ENCODE measurements at places on chromosomes 7 and 10. TPM values are rescaled to one million over a fixed set of nuclear protein-coding genes. Genes with fewer than 3 reads are reported as not detected.

DNA sequence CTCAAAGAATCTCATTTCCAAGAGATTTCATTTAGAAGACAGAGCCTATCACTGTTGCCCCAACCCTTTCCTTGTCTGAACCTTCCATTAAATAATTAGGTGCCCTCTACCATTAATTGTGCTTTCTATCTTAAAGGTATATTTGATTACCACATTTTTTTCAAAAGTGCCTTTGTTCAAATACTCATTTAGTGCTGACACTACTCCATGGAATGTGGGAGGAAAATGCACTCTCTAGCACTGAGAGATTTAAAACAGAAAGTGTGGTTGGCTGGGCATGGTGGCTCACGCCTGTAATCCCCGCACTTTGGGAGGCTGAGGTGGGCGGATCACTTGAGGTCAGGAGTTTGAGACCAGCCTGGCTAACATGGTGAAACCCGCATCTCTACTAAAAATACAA, 119.8 kb downstream of the CACNA2D1 start:
- no peak for DNase-seq

THNSL1 gene
- total RNA-seq = 1.8 TPM

DNA sequence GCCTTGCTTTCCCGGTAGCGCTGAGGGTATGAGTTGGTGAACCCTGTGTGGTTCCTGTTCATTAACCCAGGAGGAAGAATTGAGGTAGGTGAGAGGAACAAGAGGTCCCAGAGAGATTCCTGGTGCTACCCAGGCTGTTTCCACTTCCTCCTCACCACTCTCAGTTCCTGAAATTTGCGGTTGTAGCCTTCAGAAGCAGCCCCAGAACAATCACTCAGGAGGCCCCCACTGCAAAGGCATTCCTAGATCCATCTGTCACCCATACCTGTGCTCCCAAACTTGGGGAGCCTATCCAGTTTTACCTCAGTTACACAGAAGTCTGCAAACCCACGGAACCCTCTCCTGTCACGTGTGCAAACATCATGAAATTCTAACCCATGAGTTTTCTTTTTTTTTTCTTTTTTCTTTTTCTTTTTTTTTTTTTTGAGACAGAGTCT, 9.0 kb upstream of the PIP4K2A start:
- DNase-seq = no peak

DNA sequence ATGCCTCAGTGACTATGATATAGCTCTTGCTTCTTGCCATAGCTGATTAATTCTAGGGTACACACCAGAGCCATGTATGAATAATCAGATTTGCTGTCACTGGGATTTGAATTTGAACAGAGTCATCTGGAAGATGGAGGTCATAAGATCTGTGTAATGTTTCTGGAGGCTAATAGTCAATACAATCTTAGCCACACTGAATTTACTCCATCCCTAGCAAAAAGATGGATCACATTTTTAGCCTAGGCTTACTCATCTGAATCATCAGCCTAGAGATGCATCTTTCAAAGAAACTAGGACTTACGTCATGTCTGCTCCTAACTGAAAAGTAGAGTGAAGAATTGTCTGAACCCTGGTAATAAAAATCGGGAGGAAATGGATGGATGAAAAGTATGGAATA, 142.3 kb upstream of the ZNF804B start:
- DNase-seq = no peak

- no peak for DNase-seq
These were observed 14.5 kb downstream of the TMEM120A start for GRCh38 chr7:75979759-75980429.

DNA sequence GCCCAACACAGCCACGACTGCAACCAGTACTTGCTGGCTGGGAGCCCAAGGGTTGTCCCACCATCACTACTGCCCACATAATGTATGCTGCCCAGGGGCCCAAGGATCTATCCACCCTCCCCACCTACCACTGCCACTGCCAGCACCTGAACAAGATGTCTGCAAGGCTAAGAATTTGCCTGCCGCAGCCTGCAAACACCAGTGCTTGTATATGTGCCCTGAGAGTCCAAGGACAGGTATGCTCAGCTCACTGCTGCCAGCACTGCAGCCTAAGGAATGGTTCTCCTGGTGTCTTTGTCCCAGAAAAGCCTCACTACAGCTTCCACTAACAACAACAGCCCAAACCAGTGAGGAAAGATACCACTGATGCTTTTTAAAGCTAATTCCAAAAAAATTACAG, 1174.0 kb downstream of the SORCS1 start:
- no peak for DNase-seq

AKR1D1 gene
- total RNA-seq = not detected

TDRD1 gene
- not detected for total RNA-seq

RNF133 gene
- 0.70 TPM for total RNA-seq

GRCh38 chr10:108544500-108545120, 1378.7 kb downstream of the XPNPEP1 start:
- DNase-seq = no peak

- no peak for DNase-seq
These were observed 569.4 kb downstream of the PTPRN2 start for GRCh38 chr7:158018098-158018762.

ERVW-1 gene
- not detected for total RNA-seq

SH2D4B gene
- total RNA-seq = not detected

- DNase-seq = no peak
These were observed 51.6 kb downstream of the SMKR1 start for GRCh38 chr7:129553899-129554461.

SFTPA1 gene
- not detected for total RNA-seq

DNA sequence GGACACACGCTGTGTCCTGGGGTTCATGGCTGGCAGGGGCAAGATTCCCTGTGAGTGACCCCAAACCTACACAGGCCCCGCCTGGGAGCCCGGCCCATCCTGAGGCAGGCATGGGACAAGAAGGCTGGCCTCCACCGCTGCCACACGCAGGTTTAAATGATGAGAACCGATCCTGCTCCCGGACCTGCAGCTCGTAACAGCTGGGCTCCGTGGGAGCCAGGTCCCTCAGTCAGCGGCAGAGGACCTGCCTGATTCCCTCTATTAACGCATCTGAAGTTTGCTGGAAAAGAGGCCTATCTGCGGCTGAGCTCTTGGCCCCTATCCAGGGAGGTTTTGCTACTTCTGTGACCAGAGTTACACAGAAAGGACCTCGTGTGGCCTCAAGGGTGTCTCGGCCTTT, 112.3 kb downstream of the VIPR2 start:
- DNase-seq = no peak

GRCh38 chr10:29728541-29729049, 93.8 kb upstream of the SVIL start:
- DNase-seq = no peak

DNA sequence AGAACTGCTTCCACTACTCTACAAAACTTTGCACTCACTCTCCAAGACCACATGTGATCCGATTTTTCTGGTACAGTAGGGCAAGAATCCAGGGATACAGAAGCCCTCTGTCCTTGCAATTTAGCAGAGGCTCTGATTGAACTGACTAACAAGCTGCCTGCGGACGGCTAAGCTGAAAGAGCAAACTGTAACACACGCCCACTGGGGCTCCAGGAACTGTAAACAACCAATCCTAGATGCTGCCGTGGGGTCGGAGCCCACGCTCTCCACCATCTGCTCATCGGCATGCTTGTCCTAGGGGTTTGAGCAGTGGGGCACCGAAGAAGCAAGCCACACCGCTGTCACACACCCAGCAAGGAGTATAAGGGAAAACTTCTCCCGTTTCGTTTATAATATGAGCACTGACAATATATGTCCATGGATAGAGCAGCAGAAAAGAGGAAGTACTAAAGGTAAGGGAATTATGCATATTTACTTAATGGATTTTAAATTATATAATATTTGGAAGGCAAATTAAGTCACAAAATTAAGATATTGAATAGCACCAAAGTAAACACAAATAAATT, 634.4 kb upstream of the POT1 start:
- no peak for DNase-seq

DNA sequence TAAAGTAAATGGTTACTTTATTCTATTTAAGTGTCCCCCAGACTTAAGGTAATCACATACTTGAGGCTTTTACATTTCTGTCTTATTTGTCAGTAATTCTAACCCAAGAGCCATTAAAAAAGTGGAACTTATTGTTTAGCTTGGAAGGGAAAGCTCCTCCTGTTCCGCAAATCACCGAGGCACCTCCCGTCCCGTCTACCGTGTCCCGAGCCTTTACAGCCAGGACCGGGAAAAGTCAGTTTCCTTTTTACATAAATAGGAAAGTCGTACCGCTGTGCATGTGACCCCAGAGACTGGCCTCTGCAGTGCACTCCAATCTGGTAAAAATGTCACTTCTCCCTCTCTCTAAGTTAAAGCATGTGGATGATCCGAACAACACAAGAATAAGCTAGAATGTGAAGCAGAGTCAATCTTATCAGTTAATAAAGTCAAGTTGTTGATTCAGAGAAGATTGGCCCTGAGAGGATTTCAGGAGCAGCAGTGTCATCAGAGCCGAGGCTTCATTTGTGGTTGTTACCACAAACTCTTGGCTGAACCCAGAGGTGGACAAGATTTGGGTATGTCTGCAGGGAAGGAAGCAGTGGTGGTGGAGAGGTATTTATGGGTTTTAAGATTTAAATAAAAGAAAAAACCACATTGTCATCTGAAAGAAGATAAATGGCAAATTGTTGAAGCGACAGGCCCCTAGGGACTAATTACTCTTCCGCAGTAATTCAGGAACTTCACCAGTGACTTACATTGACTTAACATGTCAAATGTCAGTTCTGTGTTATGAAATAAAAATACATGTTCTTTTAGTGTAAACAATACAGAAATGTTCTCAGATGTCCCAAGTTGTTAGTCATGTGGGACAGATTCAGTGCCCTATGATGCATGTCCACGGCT, 316.6 kb upstream of the ZNF32 start:
- no peak for DNase-seq

DNA sequence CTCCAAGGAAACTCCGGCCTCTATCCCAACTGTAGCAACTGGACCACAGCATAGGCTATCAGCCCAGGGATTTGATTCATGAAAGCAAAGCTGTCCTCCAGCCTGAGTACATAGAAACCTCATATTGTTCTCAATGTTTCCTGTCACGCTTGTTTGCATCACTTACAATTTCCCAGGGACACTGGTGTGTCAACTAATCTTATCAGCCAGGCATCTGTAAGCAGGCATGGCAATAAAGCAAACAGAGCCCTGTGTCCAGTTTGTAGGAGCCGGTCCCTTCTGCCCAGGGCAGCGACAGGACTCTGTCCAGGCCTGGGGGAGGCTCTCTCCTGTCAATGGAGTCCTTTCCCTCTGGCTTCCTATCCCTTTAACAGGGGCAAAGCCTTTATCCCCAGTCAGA, 23.0 kb upstream of the CDHR3 start:
- no peak for DNase-seq

DMBT1 gene
- 0.12 TPM for total RNA-seq

DNA sequence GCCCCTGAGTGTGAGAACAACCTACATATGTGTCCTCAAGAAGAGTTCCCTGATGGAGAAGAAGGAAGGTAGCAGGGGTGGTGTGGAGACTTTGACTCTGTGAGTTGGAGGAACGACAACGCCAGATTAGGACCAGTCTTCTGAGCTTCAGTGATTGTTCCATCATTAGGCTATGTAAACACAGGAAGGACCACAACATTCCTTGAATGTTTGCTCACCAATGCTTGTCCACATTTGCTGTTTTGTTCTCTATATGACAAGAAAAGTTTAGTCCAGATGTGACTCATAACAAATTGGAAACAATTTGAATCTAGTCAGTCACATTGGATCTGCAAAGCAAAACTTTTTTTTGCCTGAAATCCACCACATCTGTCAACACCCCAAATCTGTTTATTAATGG, 62.7 kb downstream of the ENTPD1 start:
- peak; percentile 92 for DNase-seq

GFRA1 gene
- total RNA-seq = 0.99 TPM

DNA sequence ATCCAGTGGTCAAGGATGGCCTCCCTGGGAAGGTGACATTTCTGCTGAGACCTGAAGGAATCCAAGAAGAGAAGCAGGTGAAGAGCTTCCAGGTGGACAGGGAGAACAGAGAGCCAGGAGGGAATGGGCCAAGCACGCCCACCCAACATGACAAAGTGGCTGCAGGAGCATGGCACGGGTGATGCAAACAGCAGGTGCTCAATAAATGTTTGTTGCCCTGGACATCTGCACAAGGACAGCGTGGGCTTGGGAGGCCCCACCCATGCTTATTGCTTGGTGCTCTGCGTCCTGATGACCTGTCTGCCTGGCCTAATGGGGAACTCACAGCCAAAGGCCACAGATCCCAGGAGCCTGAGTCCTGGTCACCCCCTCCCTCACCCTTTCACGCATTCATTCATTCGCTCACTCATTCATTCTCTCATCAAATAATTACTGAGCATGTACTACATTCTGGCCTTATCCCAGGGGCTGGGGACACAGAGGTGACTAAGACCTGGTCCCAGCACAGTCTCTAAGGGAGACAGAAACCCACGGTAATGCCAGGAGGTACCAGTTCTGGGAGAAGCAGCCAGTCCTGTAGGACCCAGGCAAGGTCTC, 13.1 kb downstream of the RHBDD2 start:
- no peak for DNase-seq

DNA sequence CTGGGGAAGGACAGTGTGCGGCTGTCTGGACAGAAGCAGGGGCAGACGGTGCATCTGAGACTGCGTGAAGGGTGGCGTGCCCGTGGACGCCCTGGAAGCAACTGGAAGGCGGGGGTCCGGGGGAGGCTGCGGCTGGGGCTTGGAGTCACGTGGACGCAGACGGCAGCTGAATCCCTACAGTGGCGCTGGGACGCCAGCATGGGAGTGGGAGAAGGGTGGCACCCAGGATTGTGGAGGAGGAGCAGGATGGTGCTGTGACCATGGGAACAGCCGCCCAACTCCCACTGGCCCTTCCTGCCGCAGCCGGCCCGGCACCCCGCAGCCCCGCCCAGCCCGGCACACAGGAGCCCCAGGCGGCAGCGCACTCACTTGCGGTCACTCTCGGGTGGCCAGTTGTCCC, 9.7 kb downstream of the INTS1 start:
- no peak for DNase-seq

METTL27 gene
- 0.41 TPM for total RNA-seq

DNA sequence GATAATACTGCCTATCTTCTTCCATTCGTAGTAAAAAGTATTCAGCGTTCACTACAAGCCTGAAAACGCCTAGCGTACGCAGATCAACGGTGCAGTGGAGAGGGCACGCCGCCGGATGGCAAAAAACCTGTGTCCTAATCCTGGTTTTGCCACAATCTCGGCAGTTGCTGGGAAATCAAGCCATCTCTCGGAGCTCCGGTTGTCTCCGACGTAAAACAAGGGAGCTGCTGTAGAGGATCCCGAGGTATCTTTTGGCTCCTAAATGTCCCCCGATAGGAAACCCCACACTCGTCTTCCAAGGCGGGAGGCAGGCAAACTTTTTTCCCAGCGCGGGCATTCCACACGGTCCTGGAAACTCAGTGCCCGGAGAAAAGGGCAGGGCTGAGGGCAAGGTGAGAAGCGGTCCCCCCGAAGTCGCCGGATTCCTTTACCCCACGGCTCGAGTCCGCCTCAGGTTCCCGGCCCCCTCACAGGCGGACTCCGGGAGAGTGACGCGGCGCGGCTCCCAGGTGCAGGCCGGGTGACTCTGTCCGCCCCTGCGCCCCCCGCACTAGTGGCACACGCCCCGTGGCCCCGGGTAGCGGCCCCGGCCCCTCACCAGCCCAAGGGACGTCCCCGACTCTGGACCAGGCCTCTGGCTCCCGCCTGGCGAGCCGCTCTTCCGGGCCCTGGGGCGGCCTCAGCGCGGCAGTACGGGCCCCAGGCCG, 649 bp downstream of the IDE start:
- DNase-seq = no peak

ZDHHC16 gene
- total RNA-seq = 61.9 TPM

Measured in glomerular endothelial cell (primary cell).